Stimulated activated CD4-positive, alpha-beta T cell treated with anti-CD3 and anti-CD28 coated beads, Interleukin-4, amount 100 ng/mL, for 1 hour (primary cell): ENCODE measurements at places on chromosomes 6 and 20.

- DNase-seq: no peak
Observed at GRCh38 chr6:70371454-70372105, 41.7 kb upstream of the FAM135A start.

- no peak for DNase-seq
Observed at GRCh38 chr6:133918208-133918930, 29.5 kb downstream of the TCF21 start.

DNA sequence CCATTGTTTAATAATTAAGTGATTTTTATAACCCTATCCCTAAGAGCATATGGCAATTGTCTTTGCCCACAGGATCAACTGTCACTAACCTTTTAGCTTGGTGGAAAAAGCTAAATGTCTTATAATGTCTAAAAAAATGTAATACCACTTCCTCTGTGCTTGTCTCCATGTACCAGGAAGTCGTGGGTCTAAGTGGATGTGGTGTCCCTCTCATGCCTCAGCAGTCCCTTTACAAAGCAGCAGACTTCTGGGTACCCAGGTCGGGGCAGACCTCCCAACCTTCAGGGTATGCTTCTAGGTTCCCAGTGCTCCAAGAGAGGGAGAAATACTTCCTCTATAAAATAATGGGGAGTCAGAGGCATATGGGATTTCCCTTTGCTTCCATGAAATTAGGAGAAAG, 74.7 kb downstream of the ZHX3 start:
- DNase-seq: no peak

DNA sequence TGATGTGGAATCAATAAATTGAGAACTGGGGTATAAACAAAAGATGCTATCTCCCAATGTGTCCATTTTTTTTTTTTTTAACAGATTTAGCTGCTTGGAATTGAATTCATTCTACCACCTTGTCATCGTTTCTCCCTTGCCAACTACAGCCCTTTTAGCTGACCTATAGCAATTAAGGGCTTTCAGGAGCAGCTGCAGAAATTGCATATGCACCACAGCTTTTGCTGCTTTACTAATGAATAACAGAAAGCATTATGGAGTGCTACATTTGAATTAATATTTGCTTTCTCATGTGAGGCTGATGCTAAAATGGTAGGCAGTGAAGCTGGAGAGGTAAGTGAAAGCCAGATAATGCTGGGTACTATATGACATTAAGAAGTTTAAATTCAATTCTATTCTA, 5.7 kb downstream of the SESN1 start:
- DNase-seq: no peak

GRCh38 chr20:62914970-62915457, 11.3 kb downstream of the DIDO1 start:
- no peak for DNase-seq

- no peak for DNase-seq
Observed at GRCh38 chr6:132900849-132901248, 86.5 kb downstream of the RPS12 start.

- no peak for DNase-seq
Observed at GRCh38 chr20:50655311-50655880, 35.9 kb downstream of the RIPOR3 start.

GRCh38 chr6:161101517-161101916, 109.9 kb downstream of the MAP3K4 start:
- DNase-seq: no peak

GRCh38 chr6:52254731-52255378, 10.6 kb upstream of the IL17F start:
- DNase-seq: no peak

GRCh38 chr6:55034752-55035151, 139.6 kb upstream of the HCRTR2 start:
- no peak for DNase-seq
